ELR (cell line): ENCODE measurements at places on chromosomes 6 and 20.
A peak's percentile ranks its signal among the peaks of the same experiment; 100 is the strongest.

DNA sequence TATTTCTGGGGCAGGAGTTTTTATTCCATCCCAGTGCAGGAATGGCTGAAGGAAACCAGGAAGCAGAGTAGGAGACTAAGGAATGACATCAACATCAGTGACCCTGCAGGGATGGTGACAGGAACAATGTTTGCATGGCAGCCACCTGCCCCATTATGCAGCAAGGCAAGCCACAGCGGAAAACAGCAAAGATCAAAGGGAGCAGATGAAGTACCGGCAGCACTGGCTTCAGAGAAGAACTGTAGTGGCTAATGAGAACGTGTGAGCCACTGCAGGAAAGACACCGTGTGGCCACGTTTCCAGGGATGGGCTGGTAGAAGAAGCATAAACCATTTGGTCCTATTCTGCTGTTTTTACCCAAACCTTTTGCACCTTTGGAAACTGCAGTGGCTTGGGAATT, 52.9 kb upstream of the TAB2 start:
- DNase-seq, result no peak

- DNase-seq, result no peak
Observed at GRCh38 chr6:71130277-71130676, 158.3 kb upstream of the OGFRL1 start.

GRCh38 chr6:160278786-160279310, 20.2 kb upstream of the SLC22A2 start:
- DNase-seq, result no peak

- DNase-seq, result no peak
Observed at GRCh38 chr20:1945134-1945618, 48.7 kb downstream of the PDYN start.

- DNase-seq, result no peak
Observed at GRCh38 chr6:150579611-150580010, 20.1 kb upstream of the PLEKHG1 start.

- DNase-seq, result no peak
Observed at GRCh38 chr6:27662769-27663168, 189.9 kb upstream of the ZNF184 start.

GRCh38 chr6:55009131-55009530, 162.6 kb downstream of the FAM83B start:
- no peak for DNase-seq

DNA sequence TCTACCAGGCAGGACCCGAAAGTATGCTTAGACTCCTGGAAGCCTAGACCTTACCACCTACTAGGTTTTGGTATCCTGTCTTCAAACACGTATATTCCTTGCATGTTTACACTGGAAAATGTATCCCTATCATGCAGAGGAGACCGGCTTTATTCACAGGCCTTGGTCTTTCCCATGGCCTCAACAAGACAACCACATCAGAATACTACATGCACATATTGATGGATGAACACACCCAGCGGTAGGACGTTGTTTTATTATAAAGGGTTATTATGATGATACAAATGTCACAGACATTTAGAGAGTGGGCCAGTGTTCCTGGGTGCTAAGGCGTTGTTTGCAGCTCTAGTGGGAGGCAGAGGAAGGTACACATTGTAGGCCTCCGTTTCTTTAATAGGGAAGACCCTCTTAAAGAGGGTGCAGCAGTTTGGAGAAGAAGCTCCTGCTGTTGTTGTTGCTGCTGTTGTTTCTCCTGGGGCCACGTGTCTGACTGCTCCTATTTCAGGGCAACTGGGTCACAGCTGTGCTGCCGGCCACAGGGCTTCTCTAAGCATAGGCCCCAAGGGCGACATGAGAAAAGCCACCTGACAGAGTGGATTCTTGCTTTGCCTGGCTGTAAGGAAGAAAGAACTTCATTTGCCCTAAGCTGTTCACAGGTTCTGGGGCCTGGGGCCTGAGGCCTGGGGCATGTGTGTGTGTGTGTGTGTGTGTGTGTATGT, 98.3 kb upstream of the SASH1 start:
- no peak for DNase-seq

GRCh38 chr6:163284151-163284550, 130.4 kb upstream of the QKI start:
- peak; percentile 46 for DNase-seq

- no peak for DNase-seq
Observed at GRCh38 chr20:51759769-51760510, 8.2 kb downstream of the ATP9A start.

GRCh38 chr6:145815309-145816274, 997 bp upstream of the FBXO30 start:
- peak; percentile 58 for DNase-seq

DNA sequence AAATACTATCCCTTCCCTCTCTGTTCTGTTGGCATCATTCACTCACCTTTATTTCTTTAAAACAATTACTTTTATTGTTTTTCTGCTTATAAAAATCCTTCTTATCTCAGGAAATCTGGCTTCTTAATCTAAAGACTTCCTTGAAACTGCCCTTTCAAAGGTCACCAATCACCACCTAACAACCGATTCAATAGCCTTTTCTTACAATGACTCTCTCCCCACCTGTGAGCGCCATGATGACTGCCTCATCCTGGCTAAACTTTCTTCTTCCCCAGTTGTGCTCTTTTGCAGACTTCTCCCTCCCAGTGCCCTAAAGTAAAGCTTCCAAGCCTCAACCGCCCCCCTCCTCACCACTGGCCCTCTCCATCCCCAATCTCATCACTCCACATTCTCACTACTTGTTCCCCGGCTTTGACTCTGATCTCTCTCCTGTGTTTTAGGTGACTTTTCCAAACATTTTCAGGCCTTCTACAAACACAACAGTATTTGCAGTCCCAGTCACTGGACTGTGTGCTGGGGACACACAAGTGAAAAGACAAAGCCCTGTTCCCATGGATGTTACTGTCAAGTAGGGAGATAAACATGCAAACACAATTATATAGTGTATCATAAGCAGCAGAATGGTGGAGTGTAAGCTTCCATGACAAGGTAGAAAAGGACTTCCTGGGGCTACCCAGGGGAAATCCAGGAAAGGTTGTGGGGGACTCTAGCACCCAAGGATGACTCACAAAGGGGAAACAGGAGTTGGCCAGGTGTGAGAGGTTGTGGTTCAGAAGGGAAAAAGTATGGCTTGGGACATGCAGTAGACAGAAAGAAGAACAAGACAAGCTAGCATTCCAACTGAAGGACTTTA, 12.8 kb downstream of the NHSL1 start:
- no peak for DNase-seq

GRCh38 chr20:38315290-38315966, 11.5 kb downstream of the BPI start:
- peak; percentile 57 for DNase-seq

DNA sequence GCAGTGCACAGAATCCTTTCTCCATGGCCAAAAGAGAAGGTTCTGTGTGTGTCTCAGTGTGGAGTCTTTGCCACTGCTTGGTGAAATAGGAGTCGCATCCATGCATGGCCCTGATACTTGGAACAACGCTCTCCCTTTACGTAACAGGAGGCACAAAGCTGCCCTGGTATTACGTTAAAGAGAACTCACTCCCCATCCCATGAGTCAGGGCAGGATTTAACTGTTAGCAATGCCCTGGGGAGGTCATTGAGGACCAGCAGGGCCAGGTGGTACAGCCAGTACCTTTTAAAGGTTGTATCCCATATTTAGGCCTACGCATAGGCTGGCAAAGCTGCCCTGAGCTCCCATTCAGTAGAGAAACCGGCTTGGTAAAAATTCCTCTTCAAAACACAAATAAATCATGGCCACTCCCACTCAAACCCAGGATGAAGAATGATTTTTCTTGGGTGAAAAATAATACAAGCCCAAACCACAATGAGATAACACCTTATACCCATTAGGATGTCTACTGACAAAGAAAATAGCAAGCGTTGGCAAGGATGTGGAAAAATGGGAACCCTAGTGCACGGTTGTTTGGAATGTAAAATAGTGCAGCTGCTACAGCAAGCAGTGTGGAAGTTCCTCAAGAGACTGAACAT, 37.1 kb downstream of the MYLK4 start:
- DNase-seq, result no peak

DNA sequence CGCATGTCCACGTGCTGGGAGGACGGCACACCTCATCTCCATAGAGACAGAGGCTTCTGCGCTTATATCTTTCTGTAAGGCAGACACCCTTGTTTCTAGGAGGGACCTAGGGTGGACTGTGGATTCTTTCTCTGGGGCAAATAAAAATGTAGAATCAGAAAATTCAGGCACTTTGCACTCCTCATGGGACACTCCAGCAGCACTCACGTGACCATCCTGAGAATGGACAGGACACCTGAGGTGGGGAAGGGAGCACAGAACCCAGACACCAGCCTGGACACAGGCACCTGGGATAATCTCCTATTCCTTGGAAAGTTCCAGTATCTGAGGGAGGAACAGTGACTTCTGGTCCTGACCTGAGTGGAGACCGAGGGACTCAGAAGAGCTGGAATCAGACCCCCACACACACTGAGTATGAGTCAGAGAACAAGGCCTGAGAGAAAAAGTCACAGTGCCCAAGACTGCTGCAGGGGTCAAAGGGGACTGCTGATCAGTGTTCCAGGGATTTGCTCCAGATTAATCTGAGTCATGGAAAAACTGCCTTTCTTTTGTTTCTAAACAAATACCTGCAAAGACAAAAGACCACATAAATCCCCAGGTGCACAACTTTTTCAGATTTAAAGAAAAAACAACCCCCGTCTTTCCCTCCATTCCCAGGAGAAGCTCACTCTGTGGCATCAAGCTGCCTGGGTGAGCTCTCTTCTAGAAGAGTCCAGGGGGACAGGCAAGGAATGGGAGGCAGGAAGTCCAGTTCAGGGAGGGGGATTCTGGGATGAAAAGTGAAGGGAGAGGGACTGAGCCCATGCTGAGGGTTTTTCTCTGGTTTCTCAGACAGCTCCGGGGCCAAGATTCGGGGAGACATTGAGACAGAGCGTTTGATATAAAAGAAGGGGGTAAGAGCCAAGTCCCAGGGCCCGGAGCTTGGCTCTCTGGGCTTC, 35.6 kb upstream of the MICB start:
- peak; percentile 54 for DNase-seq

DNA sequence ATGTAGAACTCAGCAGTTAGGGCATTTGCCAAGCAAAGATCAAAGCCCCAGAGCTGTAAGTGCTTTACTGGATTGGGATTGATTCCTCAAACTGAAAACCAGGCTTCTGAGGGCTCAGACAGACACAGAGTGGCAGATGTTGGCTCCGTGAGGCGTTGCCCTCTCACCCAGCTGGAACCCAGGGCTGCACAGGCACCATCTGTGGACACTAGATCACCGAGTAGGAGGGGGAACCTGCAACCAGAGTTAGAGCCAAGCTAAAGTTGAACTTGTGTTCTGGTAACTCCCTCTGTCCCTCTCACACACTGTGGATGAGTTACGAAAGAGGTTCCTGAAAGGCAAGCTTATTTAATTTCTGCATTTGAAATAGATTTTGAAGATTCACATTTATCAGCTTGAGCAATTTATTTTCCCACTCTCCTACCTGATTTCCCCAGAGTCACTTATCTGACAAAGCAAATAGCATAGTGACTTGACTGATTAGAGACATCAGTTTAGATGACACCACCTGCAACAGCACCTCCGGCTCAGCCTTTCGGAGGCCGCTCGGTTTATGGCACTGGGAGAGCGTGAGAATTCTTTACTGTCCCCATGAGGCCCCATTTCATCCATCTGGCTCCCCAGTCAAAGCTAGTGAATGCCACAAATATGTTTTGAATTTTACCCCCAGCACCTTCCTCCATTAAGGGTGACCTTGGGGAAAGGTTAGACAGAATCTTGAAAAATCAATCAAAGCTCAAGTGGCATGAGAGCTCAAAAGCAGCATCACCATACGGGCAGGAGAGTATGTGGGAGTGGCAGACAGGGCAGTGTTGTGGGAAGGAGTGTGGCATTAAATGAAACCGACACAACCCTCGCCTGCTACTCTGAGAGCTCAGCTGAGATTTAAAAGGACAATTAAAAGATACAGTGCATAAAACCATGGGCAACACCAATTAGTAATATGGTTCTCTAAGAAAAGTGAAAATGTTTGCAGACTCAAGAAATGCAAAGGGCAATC, 48.5 kb downstream of the RPF2 start:
- DNase-seq, result no peak

GRCh38 chr6:93417421-93418013, 1.8 kb downstream of the EPHA7 start:
- no peak for DNase-seq

- peak; percentile 20 for DNase-seq
Observed at GRCh38 chr6:17057322-17057721, 44.5 kb upstream of the STMND1 start.

DNA sequence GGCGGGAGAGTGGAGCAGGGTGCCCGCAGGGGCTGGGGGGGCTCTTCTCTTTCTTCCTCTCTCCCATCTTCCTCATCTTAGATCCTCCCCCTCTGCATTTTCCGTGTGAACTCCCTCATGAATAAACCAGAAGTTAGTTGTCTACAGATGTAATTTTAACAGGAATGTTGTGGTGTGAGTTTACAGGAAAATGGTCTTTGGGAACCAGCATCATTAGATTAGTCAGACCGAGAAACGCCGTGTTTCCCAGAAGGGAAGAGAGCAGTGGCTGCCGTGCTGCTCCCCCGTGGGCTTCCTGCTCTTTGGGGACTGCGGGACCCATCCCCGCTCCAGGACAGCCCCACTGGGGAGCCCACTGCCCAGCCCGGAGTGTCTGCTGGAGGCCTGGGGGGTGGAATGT, 3.4 kb downstream of the MYT1 start:
- DNase-seq, result peak; percentile 33

DNA sequence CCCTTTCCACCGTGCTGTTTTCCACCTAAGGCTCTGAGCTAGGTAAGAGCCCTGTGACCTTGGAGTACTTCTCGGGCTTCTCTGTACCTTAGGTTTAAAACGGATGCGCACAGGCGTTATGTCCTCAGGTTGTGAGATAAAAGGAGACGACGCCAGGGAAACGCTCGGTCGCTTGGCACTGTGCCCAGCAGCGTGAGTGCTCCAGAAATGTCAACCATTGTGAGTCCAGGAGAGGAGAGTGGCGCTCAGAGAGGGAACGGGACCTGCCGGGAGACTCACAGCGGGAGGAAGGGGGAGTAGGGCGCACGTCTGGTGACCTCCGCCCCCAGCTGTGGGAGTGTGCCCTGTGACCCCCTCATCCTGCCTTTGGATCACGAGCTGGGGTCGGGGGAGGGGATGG, 33.8 kb upstream of the SCRT2 start:
- no peak for DNase-seq

GRCh38 chr6:96450082-96450769, 71.4 kb upstream of the UFL1 start:
- DNase-seq, result no peak

DNA sequence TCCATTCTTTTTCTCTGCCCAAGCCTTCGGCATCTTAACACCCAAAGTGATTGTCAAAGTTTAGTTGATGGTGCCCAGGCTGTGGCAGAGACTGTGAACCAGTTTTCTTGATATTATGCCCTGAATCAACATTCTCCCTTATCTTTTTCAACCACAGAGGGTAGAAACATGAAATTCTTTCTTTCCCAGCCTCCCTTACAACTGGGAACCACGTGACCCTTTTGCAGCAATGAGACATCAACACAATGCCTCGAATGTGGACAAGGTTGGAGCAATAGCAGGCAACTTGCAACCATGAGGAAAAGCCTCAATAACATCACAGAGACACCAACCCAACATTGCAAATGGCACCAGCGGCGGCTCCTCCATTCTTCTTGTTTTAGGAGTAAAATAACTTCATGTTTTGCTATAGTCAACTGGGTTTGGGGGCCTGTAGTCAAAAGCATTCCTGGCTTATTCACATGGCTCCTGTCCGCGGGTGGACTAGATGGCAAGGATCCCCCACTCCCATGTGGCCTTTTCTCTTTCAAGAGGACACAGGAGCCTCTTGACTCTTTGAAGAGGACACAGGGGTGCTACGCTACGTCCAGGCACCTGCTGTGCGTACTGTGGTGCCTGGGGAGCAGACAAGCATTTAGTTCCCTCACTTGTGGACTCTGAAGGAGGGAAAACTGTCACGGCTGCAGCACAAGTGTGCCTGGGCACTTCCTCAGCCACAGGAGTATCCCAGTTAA, 90.5 kb downstream of the NOL4L start:
- no peak for DNase-seq
